Glomerular endothelial cell (primary cell): ENCODE measurements at places on chromosomes 13 and 19. TPM values are rescaled to one million over a fixed set of nuclear protein-coding genes. Genes with fewer than 3 reads are reported as not detected.

Gene VSTM2B
- total RNA-seq: not detected in 2 replicates

Gene PABPC3
- total RNA-seq: 0.05 and 0.06 TPM in 2 replicates

Gene HNRNPM
- total RNA-seq: 71.3 and 136 TPM in 2 replicates

Gene MYO1F
- 0.15 and 0.23 TPM in 2 replicates for total RNA-seq

Gene MISP
- total RNA-seq: 0.18 and 1.0 TPM in 2 replicates

Gene ZNF98
- 0.29 TPM in 1 of 2 replicates, not detected in the other for total RNA-seq

Gene ICAM5
- 0.06 TPM in 1 of 2 replicates, not detected in the other for total RNA-seq

Gene PDX1
- total RNA-seq: not detected in 2 replicates

Gene KLK12
- not detected in 2 replicates for total RNA-seq

Gene SLC10A2
- not detected in 2 replicates for total RNA-seq

Gene ZNF682
- total RNA-seq: 3.2 and 5.9 TPM in 2 replicates

Gene RNU6-9
- not detected in 2 replicates for total RNA-seq

Gene ARHGEF1
- 94.4 and 112 TPM in 2 replicates for total RNA-seq

Gene VAV1
- not detected in 2 replicates for total RNA-seq

Gene BRSK1
- 1.2 and 3.0 TPM in 2 replicates for total RNA-seq

Gene TUBA3C
- total RNA-seq: not detected in 2 replicates

Gene OVOL3
- total RNA-seq: not detected in 2 replicates

Gene SLC25A41
- total RNA-seq: 0.70 TPM in 1 of 2 replicates, not detected in the other

Gene HSD17B14
- total RNA-seq: 38.8 and 39.6 TPM in 2 replicates

Gene HCST
- total RNA-seq: not detected in 2 replicates

Gene ZNF44
- total RNA-seq: 5.3 and 5.5 TPM in 2 replicates
